ENCODE measurements at places on chromosomes 4 and X.

DNA sequence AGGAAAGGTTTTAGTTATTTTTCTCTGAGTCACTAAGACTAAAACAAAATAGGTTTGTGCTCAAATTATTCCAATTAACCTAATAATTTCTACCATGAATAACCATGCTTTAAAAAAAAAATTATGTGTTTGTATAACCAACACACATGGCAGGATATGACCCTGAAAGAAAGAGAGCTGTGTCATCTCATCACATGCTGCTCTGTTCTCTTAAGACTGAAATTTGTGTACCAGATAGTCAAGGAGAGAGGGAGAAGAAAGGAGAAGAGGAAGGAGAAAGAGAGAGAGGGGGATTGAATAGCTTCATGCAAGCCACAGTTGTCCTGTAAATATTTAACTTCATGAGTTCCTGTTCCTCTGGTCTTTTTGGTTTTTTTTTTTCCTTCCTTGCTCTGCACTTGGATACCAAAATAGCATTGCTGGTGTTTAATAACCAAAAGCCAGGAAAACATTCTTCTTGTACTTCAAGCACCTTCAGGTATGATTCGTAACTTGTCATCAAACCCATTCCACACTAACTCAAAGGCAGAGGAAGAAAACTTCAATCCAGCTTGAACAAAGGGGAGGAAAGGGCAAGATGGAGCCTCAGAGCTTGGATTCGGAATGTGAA, 6.4 kb upstream of the PROM1 start:
- no peak for DNase-seq

- DNase-seq: no peak
Observed at GRCh38 chr4:81084029-81084428, 53.5 kb downstream of the BMP3 start.

DNA sequence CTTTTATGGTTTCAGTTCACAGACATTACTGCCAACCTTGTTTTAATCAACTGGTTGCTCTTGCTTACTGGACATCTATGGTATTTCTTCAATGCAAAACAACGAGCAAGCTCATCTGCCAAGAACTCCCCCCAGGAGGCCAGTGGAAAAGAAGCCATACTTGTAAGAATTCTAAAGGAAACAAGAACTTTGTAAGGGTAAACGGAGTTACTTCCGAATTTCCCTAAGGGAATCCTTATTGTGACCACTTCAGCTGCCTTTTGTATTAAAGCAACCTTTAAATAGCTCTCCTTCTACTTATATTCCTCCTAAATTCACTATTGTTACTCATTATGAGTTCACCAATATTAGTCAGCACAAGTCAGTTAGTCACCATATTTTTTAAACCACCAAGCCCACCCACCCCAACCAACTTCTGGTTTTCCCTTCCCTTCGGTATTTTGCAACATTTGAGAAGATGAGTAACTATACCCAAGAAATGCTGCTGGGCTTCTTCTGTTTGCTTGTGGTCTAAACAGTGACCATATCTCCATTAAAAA, 602.8 kb upstream of the DIPK2B start:
- no peak for DNase-seq

DNA sequence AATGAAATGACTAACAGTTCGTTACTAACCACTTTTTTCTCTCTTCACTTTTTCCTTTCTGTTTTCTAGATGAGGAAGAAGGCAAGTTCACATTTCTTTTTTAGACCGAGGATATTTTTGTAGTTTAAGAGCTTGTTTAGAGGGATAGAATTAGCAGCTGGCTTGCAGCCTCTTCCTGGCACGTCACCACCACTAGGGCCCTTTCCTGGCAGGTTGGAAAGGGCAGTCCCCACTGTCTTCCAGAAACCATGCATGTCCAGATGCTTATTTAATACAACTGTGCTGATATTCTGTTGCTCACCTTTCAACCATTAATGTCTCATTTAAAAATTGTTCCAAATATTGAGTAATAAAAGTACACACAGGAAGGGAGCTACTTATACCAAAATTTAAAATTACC, 209.5 kb upstream of the PACRGL start:
- no peak for DNase-seq

DNA sequence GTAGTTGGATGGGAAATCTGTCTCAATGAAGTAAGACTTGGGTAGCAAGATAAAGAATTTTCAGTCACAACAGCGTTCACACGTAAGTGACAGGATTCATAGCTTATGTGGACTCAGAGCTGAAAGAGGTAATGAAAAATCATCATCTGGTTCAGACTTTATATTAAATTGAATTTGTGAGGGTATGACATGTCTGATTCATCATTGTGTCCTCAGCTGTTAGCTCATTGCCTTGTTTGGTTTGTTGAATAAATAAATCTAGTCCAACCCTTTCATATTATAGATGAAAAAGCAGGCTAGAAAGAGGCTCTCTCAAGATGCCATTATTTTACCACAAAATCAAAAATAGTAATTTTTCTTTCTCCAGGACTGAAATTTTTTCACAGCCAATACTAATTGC, 2.7 kb upstream of the CYSLTR1 start:
- no peak for DNase-seq

- DNase-seq: no peak
Observed at GRCh38 chr4:11428899-11429698, 405 bp upstream of the HS3ST1 start.

GRCh38 chr4:185587030-185587426, 51.7 kb upstream of the PDLIM3 start:
- DNase-seq: no peak

DNA sequence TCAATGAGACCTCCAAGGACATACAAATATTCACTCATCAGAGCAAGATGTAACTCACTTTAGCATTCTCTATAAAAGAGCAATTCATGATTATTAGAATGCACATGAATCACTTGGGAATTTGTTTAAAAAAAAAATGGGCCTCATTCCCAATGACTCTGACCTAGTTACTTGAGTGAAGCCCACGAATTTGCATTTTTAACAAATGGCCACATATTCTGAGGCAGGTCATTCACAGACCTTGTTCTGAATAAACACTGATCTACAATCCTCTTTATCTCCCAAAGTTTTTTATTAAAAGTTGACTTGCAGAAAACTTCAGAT, 255.1 kb upstream of the VEGFC start:
- no peak for DNase-seq

- no peak for DNase-seq
Observed at GRCh38 chrX:123927845-123928244, 33.7 kb upstream of the STAG2 start.

DNA sequence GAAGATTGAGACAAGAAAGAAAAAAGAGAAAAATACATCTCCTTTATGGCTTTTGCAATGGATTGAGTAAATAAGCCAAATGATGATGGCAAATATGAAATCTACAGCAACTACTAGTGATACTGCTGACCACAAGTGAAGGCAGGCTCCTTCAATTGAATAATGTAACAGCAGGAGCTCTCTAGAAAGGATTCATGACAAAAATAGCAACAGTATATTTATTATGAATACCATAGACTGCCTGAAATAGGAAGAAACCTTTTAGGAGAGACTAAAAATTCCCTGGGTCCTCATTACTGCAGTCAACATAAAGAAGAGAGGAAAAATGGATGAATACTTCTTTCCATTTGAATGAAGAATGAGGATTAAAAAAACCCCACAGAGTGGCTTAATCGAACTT, 306.8 kb upstream of the ANXA10 start:
- no peak for DNase-seq

GRCh38 chr4:95102162-95102790, 344.5 kb downstream of the BMPR1B start:
- DNase-seq: no peak

Data from T follicular helper cell (primary cell).